ENCODE measurements at places on chromosomes 3 and 15.

GRCh38 chr3:10530241-10530640 lies 24.9 kb upstream of the ATP2B2 start:
- no peak for DNase-seq

GRCh38 chr3:11641316-11641682 lies 2.4 kb downstream of the VGLL4 start:
- no peak for DNase-seq

DNA sequence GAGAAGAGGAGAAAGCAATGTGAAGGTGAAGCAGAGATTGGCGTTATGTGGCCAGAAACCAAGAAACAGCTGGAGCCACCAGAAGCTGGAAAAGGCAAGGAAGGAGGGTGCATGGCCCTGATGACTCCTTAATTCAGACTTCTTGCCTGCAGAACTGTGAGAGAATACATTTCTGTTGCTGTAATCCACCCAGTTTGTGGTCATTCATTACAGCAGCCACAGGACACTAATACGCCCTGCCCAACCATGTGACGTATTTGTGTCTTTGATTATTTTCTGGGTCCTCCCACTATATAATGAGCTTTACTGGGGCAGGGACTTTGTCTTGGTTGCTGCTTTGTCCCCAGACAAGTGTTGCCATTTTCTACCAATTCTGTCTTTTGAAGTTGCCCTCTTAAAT lies 64.5 kb upstream of the MITF start:
- no peak for DNase-seq

DNA sequence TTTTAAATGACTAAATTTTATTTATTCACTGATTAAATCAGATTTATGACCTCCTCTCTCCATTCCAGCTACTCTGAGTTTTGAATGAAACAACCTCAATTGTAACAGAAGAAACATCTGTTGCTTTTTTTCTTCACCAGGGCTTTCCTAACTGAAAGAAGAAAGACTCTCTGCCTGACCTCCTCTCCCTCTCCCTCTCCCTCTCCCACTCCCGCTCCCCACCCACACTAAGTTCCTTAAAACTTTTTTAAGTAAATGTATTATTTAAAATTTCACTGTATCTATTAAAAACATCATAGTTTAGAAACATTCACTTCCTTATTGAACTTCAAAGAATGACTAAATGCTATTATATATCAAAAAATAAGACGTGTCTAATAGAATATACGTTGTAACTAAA lies 122.0 kb downstream of the TFDP2 start:
- no peak for DNase-seq

GRCh38 chr3:183745300-183746098 lies 47.9 kb downstream of the YEATS2 start:
- no peak for DNase-seq

Measured in GM06990 (cell line).